ENCODE measurements at places on chromosomes 3 and 15. TPM values are rescaled to one million over a fixed set of nuclear protein-coding genes. Genes with fewer than 3 reads are reported as not detected.
A peak's percentile ranks its signal among the peaks of the same experiment; 100 is the strongest.

GRCh38 chr3:139307601-139308555 is 35.9 kb upstream of the MRPS22 start:
- DNase-seq: no peak

- no peak for DNase-seq
Measured at GRCh38 chr3:177193688-177194268, 3.5 kb downstream of the TBL1XR1 start.

DNA sequence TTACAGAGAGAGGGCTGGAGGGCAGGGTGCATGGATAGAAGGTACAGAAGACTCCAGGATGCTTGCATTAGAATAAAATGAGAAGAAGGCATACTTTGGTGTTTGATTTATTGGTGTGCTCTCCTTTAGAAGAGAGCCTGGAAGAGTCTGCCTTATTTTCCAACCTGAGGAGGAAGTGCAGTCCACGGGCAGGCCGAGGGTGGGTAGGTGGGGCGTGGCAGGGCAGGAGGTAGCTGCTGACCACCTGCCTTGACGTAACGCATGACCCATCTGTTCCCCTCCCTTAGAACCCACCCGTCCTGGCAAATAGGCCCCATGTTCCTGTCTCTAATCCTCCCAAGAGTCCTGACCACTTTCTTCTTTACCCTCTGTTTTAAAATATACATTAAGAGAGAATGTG is 222.3 kb upstream of the LYSMD4 start:
- no peak for DNase-seq

DNA sequence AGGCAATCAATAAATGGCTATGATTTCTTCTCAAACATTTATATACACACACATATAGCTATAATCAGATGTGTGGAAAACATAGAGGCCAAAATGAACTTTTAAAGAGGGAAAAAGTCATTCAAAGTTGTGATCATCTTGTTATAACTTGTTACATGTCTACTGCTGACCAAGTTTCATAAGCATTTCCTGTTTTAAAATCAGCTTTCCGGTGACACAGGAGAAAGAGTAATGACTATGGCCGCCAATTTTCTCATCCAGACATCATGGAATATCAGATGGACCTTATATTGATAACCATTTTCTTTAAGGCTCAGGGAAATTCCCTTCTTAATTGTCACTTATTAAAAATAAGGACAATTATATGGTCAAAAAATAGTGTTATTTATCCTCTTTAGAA is 71.7 kb upstream of the AGTR1 start:
- no peak for DNase-seq

- no peak for DNase-seq
Measured at GRCh38 chr3:66110840-66111239, 72.1 kb upstream of the MAGI1 start.

DNA sequence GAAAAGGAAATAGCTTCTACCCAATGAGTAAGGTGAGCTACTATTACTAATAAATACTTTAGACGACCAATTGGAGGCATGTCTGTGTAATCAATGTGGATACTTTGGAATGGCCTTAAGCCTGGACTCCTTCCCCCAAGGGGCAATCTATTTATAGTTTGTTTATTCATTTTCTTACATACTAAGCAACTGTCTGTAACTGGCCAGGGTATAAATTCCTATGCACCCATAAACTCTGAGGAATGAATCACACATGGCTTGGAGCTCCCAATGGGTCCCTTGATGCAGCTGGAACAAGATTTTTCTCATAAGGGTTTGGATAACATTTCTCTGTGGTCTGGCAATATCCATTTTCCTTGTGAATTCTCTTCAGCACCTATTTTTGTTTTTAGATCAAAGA is 506.8 kb downstream of the EDEM1 start:
- no peak for DNase-seq

DNA sequence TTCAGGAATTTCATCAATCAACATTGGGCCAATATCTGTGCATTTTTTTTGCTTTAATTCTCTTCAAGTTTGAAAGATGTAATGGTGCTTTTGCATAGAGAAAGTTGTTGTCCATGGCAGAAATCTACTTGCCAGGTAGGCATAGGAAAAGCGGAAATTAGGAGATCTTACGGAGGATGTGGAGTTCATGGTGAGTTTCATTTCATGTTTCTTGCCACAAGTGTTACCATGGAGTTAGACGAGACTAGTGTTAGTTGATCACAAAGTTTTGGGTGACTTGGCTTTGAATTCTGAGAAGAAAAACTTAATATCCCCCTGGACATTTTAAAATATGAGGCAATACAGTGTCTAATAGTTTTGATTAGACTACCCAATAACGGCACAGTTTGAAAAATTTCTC is 1.0 kb upstream of the P2RY13 start:
- DNase-seq: no peak

GRCh38 chr3:126226374-126226773 is 46.0 kb upstream of the ALDH1L1 start:
- no peak for DNase-seq

DNA sequence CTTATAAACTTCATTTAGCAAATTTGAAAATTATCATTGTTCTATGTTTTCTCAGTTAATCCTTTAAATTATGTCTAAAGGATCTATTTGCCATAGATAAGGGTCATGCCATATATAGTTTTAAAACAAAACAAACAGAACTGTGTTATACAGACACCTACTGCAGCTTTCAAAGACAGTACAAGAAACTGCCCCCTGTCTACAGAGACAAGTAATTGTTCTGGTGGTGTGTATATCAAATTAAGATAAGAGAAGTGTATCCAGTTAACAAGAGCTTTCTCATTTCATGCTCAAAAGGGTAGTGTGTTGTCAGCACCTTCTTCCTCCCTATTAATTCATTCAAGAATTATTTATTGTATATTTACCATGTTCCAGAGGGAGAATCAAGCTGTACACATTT is 201.2 kb downstream of the FMN1 start:
- no peak for DNase-seq

DNA sequence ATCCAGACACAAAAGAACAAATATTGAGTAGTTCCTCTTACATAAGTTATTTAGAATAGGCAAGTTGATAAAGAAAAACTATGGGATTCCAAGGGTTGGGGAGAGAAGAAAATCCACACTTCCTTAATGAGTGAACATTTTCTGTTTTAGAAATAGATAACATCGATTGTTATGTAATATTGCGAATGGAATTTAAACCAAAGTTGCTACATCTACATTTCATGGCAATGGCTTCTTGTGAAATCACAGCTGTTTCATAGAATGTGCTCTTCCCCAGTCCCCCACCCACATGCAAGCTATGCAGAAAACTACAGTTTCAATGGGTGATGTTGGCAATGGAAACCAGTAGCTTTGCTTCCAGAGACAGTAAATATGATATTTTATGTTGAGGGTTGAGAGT is 1639.5 kb downstream of the SI start:
- no peak for DNase-seq

DNA sequence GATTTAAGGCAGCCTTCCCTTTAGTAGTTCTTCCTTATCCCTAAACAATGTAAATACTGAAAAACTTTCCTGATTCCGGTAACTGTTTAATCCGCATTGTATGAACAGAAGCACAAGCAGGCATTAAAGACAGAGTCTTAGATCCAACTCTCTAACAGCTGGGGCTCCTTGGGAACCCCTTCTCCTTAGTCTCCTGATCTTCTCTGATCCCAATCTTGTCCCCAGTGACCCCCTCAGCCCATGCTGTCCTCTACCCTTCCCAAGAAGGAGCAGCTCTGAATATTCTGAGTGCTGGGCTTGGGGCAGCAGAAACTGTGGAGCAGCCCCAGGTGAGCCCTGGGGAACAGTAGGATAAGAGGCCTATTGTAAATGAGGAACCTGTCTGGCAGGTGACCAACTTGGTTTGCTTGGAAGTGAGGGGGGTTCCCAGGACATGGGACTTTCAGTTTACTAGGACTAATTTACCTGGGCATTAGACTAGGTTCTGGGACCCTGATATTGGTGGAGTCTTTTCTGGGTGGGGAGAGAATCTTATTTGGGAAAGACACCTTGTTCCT is 13.0 kb upstream of the SLC30A4 start:
- no peak for DNase-seq

GRCh38 chr15:88069561-88069960 is 187.0 kb downstream of the NTRK3 start:
- DNase-seq: no peak

DNA sequence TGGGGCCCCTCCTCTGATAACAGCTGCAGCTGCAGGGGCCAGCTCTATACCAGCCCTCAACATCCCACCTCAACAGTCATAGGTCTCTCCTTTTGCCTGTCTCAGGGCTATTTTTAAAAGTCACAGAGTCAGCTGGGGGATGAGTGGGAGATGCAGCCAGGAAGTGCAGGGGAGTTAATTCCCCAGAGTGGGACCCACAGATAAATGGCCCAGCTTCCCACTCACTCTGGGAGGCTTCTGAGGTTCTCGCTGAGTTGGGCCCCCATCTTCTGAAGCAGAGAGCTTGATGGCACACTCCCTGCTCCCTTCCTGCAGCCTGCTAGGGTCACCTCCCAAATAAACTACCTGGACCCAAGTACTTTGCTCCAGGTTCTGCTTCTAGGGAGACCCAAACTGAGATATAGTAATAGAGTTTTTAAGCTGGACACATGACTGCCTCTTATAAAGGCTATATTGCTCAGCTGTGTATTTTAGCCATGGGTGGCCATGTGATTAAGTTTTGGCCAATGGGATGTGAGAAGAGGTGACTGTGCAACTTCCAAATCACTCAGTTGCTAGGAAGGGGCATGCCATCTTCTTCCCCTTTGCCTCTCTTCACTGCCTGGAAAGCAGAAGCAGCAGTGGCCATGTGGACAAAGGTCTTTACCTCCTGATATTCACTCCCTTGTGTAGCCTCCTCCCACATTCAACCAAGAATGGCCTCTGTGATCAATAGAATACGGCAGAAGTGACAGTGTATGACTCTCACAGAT is 15.5 kb upstream of the VIPR1 start:
- DNase-seq: no peak

DNA sequence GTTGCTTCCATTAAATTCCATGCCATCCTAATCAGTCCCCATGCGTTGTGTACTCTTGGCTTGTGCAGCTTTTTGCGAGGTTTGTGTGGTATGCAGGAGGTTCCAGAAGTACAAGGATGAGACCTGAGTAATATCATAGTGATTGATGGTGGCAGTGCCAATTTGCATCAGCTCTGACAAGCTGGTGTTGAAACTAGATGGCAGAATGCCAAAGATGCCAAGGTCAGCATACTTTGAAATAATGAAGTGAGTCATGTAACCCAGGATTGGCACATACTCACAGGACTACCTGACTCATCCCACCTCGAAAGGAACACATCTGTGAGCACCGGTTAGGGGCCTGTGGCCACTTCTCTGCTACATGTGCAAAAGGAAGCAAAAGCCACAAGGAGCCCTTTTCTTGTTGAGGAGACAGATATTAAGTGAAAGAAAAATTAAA is 14.3 kb downstream of the KAT2B start:
- peak; percentile 83 for DNase-seq

- DNase-seq: no peak
Measured at GRCh38 chr3:27130796-27131195, 238.4 kb downstream of the NEK10 start.

DNA sequence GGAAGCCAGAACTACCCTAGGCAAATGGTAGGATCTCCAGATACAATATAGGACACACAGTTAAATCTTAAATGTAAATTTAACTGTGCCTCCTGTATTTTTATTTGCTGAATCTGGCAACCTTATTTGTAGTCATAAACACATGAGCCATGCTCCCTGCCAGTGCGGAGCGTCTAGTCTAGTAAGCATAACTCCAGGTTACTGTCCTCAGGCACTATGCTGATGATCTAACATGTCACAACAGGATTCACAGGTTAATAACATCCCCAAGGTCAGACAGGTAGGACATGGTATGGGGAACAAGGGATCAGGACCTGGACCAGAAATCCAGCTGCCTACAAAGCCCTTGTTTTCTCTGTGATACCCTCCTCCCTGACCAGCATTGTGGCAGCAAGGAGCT is 305.1 kb downstream of the CACNA2D3 start:
- DNase-seq: no peak

DNA sequence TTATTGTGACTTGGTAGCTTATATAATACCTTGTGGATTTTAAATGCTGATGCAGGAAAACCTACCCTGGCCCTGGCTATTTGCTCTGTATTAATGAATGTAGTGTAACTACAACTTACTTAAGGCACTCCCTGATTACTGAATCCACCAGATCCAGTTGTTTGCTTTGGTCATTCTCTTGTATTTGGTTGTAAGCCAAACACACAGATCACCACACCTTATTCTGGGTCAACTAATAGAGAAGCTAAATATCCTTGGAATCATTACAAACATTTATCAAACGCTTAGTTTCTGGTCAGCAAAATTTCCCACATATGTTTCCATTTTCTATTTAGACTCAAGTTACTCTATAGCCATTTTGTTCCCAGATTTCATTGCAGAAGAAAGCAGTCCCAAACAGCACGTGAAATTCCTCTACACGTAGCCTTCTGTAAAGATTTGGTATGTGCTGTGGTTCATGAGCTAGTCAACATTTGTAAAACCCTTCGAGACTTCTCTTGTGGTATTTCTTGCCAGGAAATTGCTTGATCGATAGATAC is 322.6 kb downstream of the MEX3B start:
- DNase-seq: no peak

DNA sequence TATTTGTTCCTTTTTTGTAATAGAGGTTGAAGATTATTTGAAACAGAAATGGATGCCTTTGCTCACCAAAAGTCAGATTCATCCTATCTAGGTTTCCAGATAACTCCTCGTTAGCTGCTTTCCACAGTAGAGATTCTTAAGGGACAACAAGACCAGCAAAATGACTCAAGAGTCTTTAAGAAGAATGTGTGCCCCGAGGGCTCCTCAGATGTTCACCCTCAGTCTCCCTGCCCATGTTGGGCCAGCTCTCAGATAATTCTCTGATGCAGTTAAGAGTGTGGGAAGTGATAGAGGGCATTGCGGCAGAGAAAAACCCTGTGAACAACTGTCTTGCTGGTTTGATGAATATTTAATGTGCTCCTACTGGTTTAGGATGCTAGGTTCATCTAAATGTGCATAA is 251.1 kb downstream of the PTPRG start:
- DNase-seq: no peak

GRCh38 chr3:170697908-170698307 is 112.0 kb upstream of the SLC7A14 start:
- DNase-seq: no peak

DNA sequence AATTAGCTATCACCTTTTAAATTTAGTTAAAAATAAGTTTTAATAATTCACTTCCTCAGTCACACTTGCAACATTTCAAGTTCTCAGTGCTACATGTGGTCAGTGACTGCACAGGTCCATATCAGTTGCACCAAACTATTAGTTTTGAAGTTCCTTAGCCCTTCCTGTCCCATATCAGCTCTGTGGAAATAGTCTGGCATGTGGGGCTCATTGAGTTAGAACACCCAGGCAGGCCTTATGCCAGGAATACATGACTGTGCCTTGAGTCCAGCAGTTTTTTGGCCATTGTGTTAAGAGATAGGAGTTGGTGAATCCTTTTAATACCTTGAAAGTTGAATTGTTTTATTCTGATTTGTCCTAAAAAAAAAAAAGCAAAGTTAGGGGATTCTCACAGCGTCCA is 153.7 kb upstream of the BFSP2 start:
- DNase-seq: no peak

Gene CACNA2D3
- total RNA-seq: not detected

Gene GP5
- 0.58 TPM for total RNA-seq

Gene ITIH1
- not detected for total RNA-seq

Gene PRSS50
- not detected for total RNA-seq

Gene HEG1
- 9.8 TPM for total RNA-seq

Gene SCAANT1
- total RNA-seq: not detected

Gene LRRK1
- 0.09 TPM for total RNA-seq

Gene MIX23
- 99.6 TPM for total RNA-seq

Gene THPO
- not detected for total RNA-seq

Gene ATP8B4
- total RNA-seq: 16.1 TPM

Gene IL17RD
- total RNA-seq: not detected

Gene GLCE
- total RNA-seq: 4.4 TPM

Gene RBPMS2
- total RNA-seq: not detected

Gene CILP
- total RNA-seq: 0.04 TPM
